ENCODE measurements at places on chromosomes 16 and 17.
A peak's percentile ranks its signal among the peaks of the same experiment; 100 is the strongest.

DNA sequence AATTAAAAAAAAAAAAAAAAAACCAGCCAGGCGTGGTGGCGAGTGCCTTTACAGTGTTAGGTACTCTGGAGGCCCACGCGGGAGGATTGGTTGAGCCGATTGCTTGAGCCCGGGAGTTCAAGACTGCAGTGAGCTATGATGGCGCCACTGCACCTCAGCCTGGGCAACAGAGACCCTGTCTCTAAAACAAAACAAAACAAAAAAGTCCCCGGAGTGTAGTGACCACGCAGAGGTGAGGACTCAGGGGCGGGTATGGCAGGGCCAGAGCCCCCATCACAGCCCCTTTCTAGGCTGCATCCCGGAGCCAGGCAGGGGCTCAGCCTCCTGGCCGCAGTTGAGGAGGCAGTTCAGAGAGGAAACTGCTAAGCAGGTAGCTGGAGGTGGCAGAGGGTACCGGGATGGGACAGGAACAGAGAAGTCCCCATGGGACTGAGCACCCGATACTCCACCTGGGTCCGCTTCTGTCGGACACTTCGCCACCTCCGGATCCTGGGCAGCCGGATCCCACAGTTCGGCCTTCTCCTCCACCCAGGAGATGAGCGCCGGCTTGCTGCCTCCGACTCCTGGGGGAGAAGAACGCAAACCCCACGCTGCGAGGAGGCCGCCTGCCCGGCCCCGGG lies 800 bp downstream of the ZNF747 start:
- no peak for DNase-seq

GRCh38 chr16:29662000-29662728 lies 883 bp upstream of the SPN start:
- DNase-seq: no peak

DNA sequence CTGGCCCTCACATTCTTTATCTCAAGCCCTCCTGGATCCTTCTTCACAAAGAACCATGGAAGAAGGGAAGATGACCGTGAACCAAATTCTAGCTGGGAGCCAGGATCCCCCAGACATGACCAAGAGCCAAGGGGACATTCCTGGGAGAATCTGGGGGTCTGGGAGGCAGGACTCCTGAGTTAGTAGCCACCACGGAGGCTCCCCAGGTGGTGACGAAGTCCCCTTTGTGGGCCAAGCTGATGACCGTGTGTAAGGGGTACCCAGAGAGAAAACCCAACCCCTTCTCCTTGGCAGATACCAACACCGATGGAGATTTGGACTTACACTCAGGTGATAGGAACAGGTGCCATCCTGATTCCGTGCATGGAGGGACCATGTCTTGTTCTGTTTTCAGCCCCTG lies 6.8 kb upstream of the GFAP start:
- no peak for DNase-seq

DNA sequence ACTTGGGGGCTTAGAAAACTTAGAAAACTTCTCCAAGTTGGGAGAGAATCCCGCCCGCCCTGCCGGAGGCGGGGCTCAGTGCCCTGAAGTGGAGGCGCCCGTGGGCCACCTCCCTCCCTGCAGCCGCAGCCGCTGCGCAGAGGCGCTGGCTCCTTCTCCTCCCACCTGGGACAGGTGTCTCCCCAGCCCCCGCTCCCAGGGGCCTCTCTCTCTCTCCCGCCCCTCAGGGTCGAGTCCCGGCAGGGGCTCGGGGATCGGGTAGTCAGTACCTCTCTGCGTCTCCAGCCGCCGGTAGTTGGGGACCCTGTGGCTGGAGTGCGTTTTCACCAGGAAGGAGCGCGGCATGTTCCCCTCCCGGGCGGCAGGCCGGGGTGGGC lies 257 bp downstream of the SNAI3 start:
- peak; percentile 51 for DNase-seq

- no peak for DNase-seq
These were observed 65.1 kb downstream of the SOCS1 start for GRCh38 chr16:11190588-11191560.
